ENCODE measurements at places on chromosomes 1 and 21.

- no peak overlapping the region for H3K4me3 ChIP-seq
- peaks cover 4% of the 10 kb centered on the region for H3K4me1 ChIP-seq
- H3K27me3 ChIP-seq: peaks cover 7% of the 10 kb centered on the region
- peaks cover 3% of the 10 kb centered on the region for H3K36me3 ChIP-seq
- DNase-seq: peak; percentile 18
Measured at GRCh38 chr1:201447903-201448871, 20.8 kb downstream of the PHLDA3 start.

- H3K4me3 ChIP-seq: no peak overlapping the region
- DNase-seq: no peak
- H3K36me3 ChIP-seq: no peaks in the 10 kb centered on the region
- peak overlapping the region; percentile 70 for H3K27ac ChIP-seq
- H3K27me3 ChIP-seq: no peaks in the 10 kb centered on the region
- H3K4me1 ChIP-seq: no peaks in the 10 kb centered on the region
Measured at GRCh38 chr1:97254731-97255463, 533.3 kb downstream of the PTBP2 start.

- no peak overlapping the region for H3K4me3 ChIP-seq
- no peaks in the 10 kb centered on the region for H3K4me1 ChIP-seq
- peaks cover 29% of the 10 kb centered on the region for H3K27me3 ChIP-seq
- DNase-seq: no peak
- no peak overlapping the region for H3K27ac ChIP-seq
Measured at GRCh38 chr1:165403835-165404482, 41.0 kb downstream of the RXRG start.

- no peaks in the 10 kb centered on the region for H3K36me3 ChIP-seq
- H3K4me1 ChIP-seq: no peaks in the 10 kb centered on the region
- no peaks in the 10 kb centered on the region for H3K27me3 ChIP-seq
- no peak for DNase-seq
- no peak overlapping the region for H3K4me3 ChIP-seq
Measured at GRCh38 chr1:216612291-216612690, 110.9 kb downstream of the ESRRG start.

DNA sequence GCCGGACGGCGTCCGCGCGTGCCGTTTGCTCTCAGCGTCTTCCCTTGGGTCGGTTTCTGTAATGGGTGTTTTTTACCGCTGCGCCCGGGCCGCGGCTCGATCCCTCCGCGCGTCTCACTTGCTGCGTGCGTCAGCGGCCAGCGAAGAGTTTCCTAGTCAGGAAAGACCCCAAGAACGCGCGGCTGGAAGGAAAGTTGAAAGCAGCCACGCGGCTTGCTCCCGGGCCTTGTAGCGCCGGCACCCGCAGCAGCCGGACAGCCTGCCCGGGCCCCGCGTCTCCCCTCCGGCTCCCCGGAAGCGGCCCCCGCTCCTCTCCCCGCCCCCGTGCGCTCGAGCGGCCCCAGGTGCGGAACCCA, 159.8 kb downstream of the RUNX1 start:
- no peaks in the 10 kb centered on the region for H3K27me3 ChIP-seq
- H3K4me3 ChIP-seq: peak overlapping the region; percentile 87
- peaks cover 43% of the 10 kb centered on the region for H3K36me3 ChIP-seq
- H3K27ac ChIP-seq: peak overlapping the region; percentile 75
- H3K4me1 ChIP-seq: peaks cover 21% of the 10 kb centered on the region

DNA sequence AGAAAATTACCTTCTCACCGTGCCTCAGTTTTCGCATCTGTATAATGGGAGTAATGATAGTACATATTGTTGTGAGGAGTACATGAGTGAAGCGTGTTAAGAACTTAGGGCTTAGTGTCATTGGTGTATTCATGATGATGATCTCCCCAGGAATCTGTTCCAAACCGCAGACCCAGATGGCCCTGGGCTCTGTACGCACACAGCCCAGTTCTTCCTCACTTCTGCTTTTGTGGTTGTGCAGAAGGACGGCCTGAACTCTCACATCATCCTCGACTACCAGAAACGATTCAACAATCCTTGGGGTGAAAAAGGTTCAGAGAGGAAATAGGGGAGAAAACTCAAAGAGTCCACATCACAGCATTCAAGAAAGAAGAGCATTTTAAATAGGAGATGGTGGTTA, 323.0 kb downstream of the CAMTA1 start:
- no peak for DNase-seq
- H3K27me3 ChIP-seq: peaks cover 38% of the 10 kb centered on the region
- H3K4me1 ChIP-seq: no peaks in the 10 kb centered on the region

- no peak overlapping the region for H3K27ac ChIP-seq
- DNase-seq: no peak
- peaks cover 27% of the 10 kb centered on the region for H3K27me3 ChIP-seq
- no peak overlapping the region for H3K4me3 ChIP-seq
- H3K36me3 ChIP-seq: peaks cover 3% of the 10 kb centered on the region
- no peaks in the 10 kb centered on the region for H3K4me1 ChIP-seq
Measured at GRCh38 chr1:13517193-13517812, 3.5 kb upstream of the LRRC38 start.

- H3K27me3 ChIP-seq: no peaks in the 10 kb centered on the region
- no peak overlapping the region for H3K27ac ChIP-seq
- no peak overlapping the region for H3K4me3 ChIP-seq
- DNase-seq: no peak
- H3K4me1 ChIP-seq: peaks cover 4% of the 10 kb centered on the region
- peaks cover 18% of the 10 kb centered on the region for H3K36me3 ChIP-seq
Measured at GRCh38 chr1:155186067-155186793, 12.6 kb downstream of the TRIM46 start.

- DNase-seq: no peak
- H3K27me3 ChIP-seq: no peaks in the 10 kb centered on the region
- H3K4me1 ChIP-seq: peaks cover 2% of the 10 kb centered on the region
- no peak overlapping the region for H3K4me3 ChIP-seq
- H3K36me3 ChIP-seq: peaks cover 5% of the 10 kb centered on the region
Measured at GRCh38 chr1:212451416-212452322, 18.9 kb downstream of the NENF start.

- peaks cover 17% of the 10 kb centered on the region for H3K27me3 ChIP-seq
- H3K36me3 ChIP-seq: no peaks in the 10 kb centered on the region
- H3K4me1 ChIP-seq: peaks cover 3% of the 10 kb centered on the region
- DNase-seq: no peak
- H3K4me3 ChIP-seq: no peak overlapping the region
Measured at GRCh38 chr1:48654606-48655210, 122.0 kb downstream of the BEND5 start.

- no peaks in the 10 kb centered on the region for H3K27me3 ChIP-seq
- H3K4me1 ChIP-seq: peaks cover 27% of the 10 kb centered on the region
- H3K27ac ChIP-seq: no peak overlapping the region
- DNase-seq: no peak
- H3K4me3 ChIP-seq: no peak overlapping the region
Measured at GRCh38 chr21:29318354-29318753, 19.6 kb downstream of the BACH1 start.

- peaks cover 30% of the 10 kb centered on the region for H3K4me1 ChIP-seq
- no peak for DNase-seq
- H3K36me3 ChIP-seq: peaks cover 43% of the 10 kb centered on the region
- no peaks in the 10 kb centered on the region for H3K27me3 ChIP-seq
- no peak overlapping the region for H3K4me3 ChIP-seq
- H3K27ac ChIP-seq: peak overlapping the region; percentile 47
Measured at GRCh38 chr21:42253466-42253865, 34.5 kb downstream of the ABCG1 start.

- H3K36me3 ChIP-seq: no peaks in the 10 kb centered on the region
- H3K27ac ChIP-seq: no peak overlapping the region
- no peaks in the 10 kb centered on the region for H3K27me3 ChIP-seq
- H3K4me1 ChIP-seq: peaks cover under 1% of the 10 kb centered on the region
Measured at GRCh38 chr1:202540448-202540847, 169.8 kb downstream of the SYT2 start.

DNA sequence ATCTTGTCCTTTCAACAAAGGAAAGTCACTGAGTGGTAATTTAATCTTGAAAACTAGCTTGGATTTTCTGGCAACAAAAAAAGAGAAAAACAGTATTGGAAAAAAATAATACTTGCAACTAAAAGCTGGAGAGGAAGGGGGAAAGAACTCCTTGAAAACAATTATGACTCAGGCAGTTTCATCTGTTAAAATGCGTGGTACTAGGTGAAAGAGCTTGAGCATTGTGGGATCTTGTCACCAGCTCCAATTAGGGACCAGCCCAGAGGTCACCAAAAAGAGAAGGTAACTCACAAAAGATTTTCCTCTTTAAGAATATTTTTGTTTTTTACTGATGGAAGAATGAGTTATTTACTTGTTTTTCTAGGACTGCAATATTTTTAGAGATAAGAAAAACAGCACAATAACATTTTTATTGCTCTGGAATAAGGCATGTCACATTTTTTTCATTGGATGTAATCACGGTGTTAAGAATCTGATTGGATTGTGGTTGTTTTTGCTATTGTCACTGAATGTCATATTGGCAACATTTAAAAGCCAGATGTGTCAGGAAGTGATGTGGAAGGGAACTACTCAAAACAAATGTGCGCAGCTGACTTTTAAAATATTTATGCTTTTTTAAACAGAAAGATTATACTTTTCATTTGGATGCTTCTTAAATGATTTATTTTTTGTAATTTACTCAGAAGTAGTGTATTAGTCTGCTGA, 78.5 kb upstream of the ADAMTS5 start:
- DNase-seq: no peak
- H3K4me1 ChIP-seq: no peaks in the 10 kb centered on the region
- H3K27ac ChIP-seq: no peak overlapping the region
- H3K36me3 ChIP-seq: no peaks in the 10 kb centered on the region
- H3K27me3 ChIP-seq: no peaks in the 10 kb centered on the region

DNA sequence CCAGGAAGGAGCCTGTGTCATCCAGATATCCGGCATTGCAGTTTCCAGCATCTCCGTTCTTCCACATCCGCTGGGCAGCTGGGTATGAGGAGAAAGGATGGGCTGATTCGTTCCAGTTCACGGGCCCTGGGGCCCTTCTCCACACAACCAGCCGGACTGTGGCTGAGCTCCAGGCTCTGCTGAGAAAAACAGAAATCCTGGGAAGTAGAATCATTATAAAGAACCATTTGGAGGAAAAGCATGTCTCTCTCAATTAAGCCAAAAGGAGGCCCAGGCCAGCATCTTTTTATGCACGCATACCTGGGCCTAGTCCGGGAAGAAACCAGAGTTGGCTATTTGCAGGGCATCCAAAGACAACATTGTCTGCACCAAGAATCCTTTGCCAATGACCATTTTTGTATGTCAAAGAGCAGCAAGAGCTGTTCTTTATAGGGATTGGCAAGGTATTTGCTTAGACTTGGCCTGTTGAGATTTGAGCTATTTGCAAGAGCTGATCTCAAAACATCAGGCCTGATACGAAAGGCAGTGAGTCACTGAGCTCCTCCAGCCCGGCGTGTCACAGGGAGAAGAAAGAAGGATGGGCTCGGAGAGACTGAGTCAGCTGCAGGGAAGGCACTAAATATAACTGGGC, 84.9 kb upstream of the ARHGEF16 start:
- peaks cover 8% of the 10 kb centered on the region for H3K27me3 ChIP-seq
- H3K4me1 ChIP-seq: peaks cover 15% of the 10 kb centered on the region
- peaks cover 6% of the 10 kb centered on the region for H3K36me3 ChIP-seq
- DNase-seq: no peak
- H3K4me3 ChIP-seq: no peak overlapping the region

- peaks cover 3% of the 10 kb centered on the region for H3K36me3 ChIP-seq
- H3K27ac ChIP-seq: no peak overlapping the region
- no peak for DNase-seq
- no peaks in the 10 kb centered on the region for H3K4me1 ChIP-seq
- no peak overlapping the region for H3K4me3 ChIP-seq
Measured at GRCh38 chr1:245015031-245015430, 139.8 kb upstream of the KIF26B start.

DNA sequence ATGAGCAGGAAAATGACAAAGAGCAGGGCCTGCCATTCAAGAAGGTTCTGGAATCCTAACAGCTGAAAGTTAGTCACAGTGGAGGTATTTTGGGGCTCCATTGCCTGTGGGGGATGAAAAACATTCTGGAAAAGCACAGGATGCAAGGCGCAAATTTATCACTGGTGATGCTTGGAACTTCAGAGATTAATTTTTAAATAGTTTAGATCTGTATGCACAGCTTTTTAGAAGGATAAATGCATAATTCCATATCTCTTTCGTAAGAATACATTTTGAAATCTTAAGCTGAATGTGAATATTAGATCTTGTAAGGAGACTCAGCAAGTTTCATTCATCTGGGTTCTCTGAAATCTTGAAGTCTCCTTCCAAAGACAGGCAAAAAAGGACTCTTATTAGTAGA, at the start of gene OR11L1:
TSS of gene OR11L1 (minus strand) at position 101 of the 400 bp plus-strand sequence. CDS start at position 101, 0 bp downstream.
- no peaks in the 10 kb centered on the region for H3K27me3 ChIP-seq
- no peak within 1 kb of the TSS for H3K27ac ChIP-seq
- no peaks in the 10 kb centered on the region for H3K4me1 ChIP-seq
- H3K36me3 ChIP-seq: no peaks in the 10 kb centered on the region
- no peak within 1 kb of the TSS for H3K4me3 ChIP-seq

DNA sequence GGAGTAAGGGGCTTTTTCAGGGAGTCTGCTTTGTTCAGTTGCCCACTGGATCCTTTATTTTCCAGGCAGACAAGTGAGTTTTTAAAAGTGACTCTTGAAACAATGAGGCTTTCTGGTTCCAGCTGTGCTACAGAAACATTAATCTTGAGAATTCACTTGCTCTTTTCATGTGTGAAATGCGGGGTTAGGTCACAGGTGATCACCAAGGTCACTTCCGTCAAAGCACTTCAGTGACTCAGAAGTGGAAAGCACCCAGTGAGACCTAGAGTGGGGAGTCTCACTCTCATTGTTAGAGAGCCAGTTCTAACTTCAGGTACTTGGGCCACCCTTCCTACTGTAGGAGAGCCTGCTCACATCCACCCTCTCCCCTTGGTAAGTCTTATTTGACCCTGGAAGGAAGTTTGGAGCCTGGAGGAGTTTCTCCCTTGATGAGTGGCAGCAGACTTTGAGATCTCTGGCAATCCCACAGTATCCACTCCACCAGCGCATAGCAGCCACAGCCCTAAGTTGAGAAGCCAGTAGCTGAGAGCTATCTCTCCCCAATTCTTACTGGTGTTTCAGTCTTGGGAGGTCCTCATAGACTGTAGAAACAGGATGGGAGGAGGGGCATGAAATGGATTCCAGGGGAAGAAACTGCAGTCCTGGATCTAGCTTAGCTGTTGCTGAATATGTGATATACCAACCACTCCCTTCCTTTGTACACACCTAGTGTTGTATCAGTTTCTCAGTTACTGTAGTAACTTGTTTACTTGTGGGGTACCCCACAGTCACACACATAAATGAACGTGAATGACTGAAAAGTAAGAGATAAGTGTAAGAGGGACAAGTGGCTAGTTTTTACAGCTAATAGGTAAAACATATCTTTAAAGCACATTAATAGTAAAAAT, 3.1 kb downstream of the TACSTD2 start:
- no peaks in the 10 kb centered on the region for H3K36me3 ChIP-seq
- H3K27me3 ChIP-seq: peaks cover 94% of the 10 kb centered on the region
- peaks cover 8% of the 10 kb centered on the region for H3K4me1 ChIP-seq
- H3K27ac ChIP-seq: no peak overlapping the region
- no peak overlapping the region for H3K4me3 ChIP-seq

- no peak overlapping the region for H3K27ac ChIP-seq
- DNase-seq: no peak
- H3K36me3 ChIP-seq: no peaks in the 10 kb centered on the region
Measured at GRCh38 chr1:9473032-9473807, 66.0 kb upstream of the SLC25A33 start.

DNA sequence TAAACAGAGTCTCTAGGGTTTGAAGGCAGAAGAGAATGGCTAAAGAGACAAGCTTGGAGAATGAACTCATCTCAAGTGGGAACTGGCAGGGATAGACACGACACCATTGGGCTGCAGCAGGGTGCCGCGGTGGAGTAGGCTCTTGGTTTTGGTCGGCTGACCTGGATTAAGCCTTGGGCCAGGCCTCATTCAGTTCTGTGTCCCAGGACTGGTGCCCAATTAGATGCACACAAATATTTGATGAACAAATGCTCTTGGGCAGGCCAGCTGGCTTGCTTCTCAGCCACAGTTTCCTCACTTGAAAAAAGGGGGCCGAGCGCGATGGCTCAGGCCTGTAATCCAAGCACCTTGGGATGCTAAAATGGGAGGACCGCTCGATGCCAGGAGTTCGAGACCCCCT, 53.4 kb upstream of the CITED4 start:
- H3K4me1 ChIP-seq: no peaks in the 10 kb centered on the region
- no peaks in the 10 kb centered on the region for H3K27me3 ChIP-seq
- H3K36me3 ChIP-seq: no peaks in the 10 kb centered on the region
- no peak overlapping the region for H3K4me3 ChIP-seq

Data from effector memory CD8-positive, alpha-beta T cell (primary cell).